CD4-positive, alpha-beta T cell treated with Interleukin-1 beta for 1 hour (primary cell): ENCODE measurements at places on chromosomes 7 and 10.

- DNase-seq, result no peak
Observed at GRCh38 chr7:20798081-20798693, 11.5 kb upstream of the SP8 start.

- no peak for DNase-seq
Observed at GRCh38 chr10:132702601-132703418, 83.1 kb downstream of the NKX6-2 start.

DNA sequence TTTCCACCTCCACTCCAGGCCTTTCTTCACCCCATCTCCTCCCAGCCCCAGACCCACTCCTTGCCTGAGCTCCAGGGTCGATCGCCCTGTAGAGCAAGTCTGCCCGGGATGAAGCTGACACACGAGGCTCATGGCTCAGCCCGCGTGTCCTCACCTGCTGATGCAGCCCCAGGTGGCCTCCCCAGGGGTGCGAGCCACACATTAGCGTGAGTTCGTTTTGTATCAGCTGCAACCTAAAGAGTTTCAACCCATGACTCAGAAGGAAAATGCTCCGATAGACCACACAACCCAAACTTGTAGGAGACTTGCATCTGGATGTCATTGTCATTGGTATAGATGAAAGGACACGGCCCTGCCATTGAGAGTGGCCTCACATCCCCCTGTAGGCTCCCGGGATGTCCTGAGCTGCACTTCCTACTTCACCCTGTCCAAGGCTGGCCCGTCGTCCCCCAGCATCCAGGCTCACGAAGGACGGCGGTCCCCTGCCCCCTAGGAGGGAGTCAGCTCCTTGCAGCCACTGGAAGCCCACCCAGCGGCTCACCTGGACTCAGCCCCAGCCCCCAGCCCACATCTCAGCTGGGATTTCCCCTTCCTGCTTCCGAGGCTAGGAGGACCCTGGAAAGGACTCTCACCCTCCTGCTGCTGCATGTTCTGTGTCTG is 97.7 kb downstream of the HTR5A start:
- no peak for DNase-seq

DNA sequence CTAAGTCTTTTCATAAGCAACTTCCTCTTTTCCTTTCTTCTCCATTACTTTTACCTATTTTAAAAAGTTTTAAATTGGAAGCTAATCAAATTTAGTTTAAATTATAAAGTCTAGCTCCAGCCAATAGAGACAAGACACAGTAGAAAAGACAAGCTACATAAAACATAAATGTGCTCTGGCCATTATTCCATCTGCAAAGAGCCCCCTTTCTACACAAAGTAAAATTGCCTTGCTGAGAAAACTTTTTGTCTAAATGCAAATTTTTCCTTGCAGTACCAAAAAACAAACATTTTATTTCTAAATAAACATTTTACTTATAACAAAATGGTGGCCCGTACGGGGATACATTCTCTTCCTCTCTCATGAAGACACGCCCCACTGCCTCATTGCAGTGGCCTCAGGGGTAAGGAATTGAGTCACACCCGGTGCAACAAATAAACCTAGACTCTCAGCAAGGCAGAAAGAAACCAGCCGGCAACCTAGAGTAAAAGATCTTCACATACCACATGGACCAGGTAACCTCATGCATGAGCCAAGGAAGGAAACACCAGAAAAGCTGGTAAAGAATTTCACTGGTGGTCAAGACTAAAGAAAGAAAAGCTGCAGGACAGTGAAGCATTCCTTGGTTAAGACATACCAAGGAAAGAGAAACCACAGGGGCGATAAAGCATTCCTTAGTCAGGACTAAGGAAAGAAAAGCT is 71.6 kb upstream of the ZNF746 start:
- DNase-seq, result no peak

DNA sequence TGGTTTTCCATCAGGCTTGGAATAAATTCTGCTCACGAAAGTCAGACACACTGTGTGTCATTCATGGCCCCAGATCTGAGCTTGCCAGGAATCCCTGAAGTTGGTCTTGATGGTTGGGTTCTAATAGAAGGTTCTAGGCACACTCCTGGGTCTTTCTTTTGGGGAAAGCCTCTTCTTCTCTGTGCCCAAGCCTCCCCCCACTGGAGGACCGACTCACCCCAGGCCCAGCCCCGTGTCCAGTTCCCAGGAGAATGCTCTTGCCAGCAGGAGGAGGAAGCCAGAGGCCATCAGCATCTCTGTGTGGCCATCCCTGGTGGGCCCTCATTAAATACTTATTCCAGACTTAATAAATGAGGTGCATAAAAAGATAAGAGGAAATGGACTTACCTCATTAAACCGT is 548.0 kb downstream of the TCERG1L start:
- DNase-seq, result no peak

DNA sequence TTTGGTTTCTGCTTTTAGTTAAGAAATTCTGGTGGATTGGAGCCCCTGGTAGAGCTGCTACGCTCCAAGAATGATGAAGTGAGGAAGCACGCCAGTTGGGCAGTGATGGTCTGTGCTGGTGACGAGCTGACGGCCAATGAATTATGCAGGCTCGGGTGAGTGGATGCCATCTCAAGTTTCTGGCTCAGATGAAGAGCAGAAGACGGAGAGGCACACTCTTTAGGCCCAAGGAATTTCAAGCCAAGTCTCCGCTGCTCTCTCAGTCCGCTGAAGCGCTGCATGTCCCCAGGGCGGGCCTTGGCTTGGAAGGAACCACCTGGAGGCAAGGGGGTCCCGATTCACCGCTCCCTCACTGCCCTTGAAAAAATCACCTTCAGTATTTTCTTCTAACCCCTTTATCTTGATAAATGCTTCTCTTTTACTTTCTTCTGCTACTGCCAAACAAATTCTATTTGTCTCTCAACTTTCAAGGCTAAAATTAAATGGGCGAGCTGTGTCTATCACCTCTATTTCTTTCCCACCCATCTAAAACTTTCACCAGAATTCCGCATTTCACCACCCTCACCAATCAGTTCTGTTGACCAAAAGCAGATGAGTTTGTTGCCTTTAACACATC is 74.2 kb downstream of the ARMC3 start:
- DNase-seq, result no peak

DNA sequence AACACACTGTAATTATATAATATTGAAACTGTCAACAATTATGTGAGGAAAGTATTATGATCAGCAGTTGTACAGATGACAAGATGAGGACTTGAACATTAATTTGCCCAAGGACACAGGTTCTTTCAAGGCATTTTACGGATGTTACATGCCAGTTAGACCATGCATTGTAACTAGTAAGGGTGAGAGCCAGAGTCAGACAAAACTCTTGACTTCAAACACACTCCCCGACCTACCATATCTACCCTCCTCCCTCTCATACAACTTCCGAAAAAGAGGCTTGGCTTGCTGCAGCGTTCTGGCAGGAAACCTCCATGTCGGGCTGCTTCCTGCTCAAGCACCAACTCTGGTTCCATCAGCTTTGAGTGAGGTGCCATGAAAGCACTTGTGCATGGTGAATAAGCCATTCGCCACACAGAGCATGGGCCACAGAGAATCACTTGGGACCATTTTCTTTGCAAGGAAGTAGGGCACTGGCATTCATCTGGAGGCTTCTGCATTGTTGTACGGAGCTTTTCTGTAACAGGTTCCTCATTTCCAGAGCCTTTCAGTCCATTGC is 53.2 kb downstream of the FOXI2 start:
- DNase-seq, result no peak

GRCh38 chr7:116792813-116793212 is 69.6 kb upstream of the CAPZA2 start:
- no peak for DNase-seq

- DNase-seq, result no peak
Observed at GRCh38 chr7:149690688-149691446, 82.5 kb downstream of the ZNF467 start.

GRCh38 chr7:159048656-159049055 is 96.0 kb downstream of the VIPR2 start:
- no peak for DNase-seq

DNA sequence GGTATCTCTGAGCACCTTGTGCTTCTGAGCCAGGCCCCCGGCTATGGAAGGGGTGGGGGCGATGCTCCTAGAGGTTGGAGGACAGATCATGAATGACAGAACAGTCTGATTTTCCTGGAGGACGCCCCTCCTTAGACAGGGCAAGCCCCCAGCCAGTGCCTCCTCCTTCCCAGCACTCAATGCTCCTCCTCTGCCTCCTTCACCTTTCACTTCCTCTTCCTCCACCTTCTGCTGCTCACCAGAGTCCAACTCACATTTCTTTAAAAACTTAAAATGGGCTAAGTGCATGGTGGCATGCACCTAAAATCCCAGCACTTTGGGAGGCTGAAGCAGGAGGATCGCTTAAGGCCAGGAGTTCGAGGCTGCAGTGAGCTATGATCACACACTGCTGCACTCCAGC is 71.1 kb upstream of the CUX1 start:
- DNase-seq, result no peak

GRCh38 chr10:70912556-70912955 is 24.2 kb upstream of the PCBD1 start:
- no peak for DNase-seq

DNA sequence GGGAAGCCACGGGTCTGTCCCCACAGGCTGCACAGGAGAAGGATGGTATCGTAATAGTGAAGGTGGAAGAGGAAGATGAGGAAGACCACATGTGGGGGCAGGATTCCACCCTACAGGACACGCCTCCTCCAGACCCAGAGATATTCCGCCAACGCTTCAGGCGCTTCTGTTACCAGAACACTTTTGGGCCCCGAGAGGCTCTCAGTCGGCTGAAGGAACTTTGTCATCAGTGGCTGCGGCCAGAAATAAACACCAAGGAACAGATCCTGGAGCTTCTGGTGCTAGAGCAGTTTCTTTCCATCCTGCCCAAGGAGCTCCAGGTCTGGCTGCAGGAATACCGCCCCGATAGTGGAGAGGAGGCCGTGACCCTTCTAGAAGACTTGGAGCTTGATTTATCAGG is 8.1 kb downstream of the ZKSCAN1 start:
- no peak for DNase-seq

DNA sequence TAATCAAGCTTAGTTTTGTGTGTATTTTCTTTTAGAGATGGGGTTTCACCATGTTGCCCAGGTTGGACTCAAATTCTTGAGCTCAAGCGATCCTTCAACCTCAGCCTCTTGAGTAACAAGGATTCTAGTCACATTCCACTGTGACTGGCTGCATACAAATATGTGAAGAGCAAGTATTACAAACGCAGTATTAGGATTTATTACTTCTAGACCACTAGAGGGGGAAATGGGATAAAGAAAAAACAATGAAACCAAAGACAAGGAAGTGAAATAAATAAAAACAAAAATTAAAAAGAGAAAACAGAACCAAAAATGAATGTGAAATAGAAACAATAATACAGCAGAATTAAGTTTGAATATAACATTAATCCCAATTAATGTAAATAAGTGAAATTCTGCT is 308.7 kb downstream of the ANKRD30A start:
- DNase-seq, result no peak

DNA sequence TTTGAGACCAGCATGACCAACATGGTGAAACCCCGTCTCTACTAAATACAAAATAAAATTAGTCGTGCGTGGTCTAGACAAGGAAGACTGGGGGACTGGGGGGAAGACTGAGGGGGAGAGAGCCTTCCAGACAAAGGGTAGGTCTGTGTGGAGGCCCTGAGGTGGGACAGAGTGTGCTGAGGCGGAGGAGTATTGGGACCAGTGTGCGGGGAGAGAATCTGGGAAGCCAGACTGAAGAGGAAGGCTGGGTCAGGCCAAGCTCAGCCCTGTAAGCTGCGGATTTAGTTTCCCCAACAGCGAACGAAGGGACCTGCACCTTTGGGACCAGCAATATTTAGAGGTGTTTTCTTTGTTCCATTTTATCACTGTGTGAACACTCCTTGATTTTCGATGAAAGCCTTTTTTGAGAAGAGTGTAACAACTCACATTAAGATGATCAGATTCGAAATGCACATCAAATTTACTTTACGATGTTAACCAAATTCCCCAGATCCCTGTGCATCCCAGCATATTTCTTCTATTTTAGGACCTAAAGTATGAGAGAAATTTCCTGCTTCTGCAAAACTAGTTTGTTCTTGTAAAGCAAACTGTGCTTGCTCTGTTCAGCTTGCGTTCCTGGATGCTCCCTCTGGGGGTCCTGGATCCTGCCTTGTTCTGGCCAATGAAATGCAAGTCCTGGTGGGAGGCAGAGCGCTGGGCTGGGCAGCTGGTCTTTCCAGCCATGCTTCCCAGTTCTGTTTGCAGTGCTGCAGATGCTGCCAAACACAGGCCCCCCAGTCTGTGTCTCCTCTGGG is 39.4 kb downstream of the PLAU start:
- DNase-seq, result no peak

- no peak for DNase-seq
Observed at GRCh38 chr10:84957427-84957826, 629.0 kb downstream of the CCSER2 start.

DNA sequence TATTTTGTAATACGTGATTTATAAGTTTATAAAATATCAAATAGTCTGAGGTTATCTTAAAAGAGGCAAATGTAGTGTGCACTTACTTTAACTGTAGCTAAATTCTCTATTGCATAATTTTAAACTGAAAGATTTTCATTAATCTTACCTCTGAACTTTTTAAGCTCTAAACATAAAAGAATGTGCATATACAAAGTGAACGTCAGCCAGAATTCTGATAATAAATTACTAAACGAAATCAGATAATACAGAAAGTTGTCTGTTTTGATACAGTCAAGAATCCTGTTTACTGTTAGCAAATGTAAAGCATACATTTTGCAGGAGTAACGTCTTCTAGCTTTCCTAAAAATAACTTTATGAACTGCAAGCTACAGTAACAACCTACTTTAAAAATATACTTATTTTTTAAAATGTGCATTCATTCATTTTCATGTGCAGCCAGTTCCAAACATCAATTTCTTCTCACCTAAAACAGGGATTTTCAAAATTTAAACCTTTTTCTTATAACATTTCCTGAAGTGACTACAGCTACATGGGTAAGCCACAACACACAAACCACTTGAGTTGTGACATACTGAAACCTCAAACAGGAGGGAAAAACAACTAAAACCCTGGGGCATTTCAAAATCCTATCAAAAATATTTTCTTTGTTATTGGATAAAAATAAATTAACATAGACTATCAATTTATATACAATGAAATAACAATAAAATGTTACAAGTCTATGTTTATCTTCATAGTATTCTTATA is 92.7 kb downstream of the RNLS start:
- DNase-seq, result no peak

DNA sequence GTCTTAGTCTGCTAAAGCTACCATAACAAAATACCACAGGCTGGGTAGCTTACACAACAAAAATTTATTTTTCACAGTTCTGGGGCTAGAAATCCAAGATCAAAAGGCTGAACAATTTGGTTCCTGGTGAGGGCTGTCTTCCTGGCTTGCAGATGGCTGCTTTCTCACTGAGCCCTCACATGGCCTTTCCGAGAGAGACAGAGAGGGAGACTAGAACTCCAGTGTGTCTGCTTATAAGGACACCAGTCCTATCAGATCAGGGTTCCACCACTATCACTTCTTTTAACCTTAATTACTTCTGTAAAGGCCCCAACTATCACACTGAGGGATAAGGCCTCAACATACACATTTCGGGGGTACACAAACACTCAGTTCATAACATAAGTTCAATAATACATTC is 527.4 kb upstream of the VSTM2A start:
- no peak for DNase-seq

- no peak for DNase-seq
Observed at GRCh38 chr10:99850021-99850766, 67.8 kb downstream of the ABCC2 start.

GRCh38 chr10:35308809-35309208 is 27.5 kb upstream of the CCNY start:
- DNase-seq, result no peak
